ENCODE measurements at places on chromosomes 2 and 18.

- no peak for DNase-seq
These were observed 213.6 kb downstream of the ATAD2B start for GRCh38 chr2:23713351-23713750.

DNA sequence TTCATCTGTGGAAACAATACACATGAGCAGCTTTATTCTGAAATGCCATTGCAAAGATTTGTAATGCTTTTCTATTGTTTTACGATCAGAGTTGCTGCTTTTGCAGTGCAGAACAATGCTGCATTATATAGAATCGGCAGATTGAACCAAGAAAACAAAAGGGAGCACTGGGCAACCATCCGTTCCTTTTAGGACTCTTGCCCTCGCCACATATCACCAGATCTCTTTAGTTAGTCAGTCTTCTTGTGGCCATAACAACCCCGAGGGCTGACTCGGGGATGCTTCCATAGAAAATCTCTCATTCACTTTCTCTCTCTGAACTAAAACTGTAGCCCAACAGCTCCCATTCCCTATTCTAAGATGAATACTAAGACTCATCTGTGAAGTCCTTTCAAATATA lies 340.4 kb downstream of the NRXN1 start:
- DNase-seq: no peak

- DNase-seq: no peak
These were observed 7.5 kb upstream of the RNF144A start for GRCh38 chr2:6909431-6910385.

- DNase-seq: no peak
These were observed 373.3 kb downstream of the IRS1 start for GRCh38 chr2:226426292-226426736.

GRCh38 chr2:197261808-197262226 lies 48.8 kb downstream of the ANKRD44 start:
- no peak for DNase-seq

DNA sequence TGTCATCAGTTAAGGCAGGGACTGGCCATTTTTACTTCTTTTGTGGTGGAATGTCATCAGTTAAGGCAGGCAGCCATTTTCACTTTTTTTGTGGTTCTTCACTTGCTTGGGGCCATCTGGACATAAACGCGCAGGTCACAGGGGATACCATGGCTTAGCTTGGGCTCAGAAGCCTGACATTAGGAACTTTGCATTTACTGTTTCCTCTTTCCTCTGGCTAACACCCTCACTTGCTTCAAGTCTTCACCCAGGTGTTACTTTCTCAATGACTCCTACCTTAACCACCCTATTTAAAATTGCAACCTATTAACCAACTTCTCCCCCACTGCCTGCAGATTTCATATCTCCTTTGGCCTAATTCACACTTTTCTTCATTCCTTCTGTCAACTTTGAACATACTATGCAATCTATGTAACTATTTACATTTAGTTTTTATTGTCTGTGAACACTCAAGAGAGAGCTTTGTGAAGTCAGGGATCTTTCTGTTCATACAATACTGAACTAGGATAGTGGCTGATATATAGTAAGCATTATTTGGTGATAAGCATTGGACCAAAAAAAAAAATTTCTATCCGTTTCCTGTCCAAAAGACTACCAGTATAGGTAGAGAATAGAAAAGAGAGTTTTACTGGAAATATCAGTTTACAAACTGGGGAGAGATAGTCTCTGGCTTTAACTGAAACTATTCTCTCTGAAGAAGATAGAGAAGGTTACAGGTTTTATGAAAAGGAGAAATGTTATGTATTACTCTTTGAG lies 600.1 kb upstream of the ZNF804A start:
- no peak for DNase-seq

DNA sequence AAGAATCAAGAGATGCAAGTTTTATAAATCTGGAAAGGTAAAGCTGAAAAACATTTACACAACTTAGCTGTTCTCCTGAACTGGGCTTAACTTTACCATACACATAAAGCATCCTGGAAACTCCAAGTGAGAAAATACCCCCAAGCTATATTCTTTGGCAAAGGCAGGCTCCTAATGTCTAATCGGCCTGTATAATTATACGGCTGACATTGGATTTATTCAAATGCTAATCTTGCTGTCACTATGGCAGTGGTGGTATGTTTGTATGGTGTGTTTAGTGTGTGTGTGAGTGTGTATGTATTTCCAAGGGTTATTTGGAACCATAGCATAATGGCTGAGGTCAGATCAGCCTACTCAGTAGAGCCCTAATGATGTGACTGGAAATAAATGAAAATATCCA lies 1031.8 kb upstream of the ZEB2 start:
- no peak for DNase-seq

DNA sequence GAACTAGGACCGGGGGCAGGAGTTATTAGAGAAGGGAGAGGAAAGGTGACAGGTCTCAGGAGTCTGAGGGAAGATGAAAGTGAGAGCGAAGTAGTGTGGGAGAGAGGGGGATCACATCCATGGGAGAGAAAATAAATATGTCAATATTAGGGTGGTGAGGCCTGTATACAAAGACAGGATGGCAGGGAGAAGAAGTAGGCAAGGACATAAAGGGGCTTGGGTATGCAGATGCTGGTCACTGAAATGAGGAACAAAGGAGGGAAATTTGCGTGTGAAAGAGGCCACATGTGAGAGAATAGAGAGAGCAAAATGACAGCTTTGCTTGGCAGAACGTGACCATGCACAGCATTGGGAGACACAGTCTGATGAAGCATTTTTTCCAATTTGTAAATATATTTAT lies 13.6 kb downstream of the METAP1D start:
- no peak for DNase-seq

GRCh38 chr2:41735006-41735405 lies 312.8 kb upstream of the PKDCC start:
- DNase-seq: no peak

GRCh38 chr2:144320491-144320890 lies 199.4 kb downstream of the ZEB2 start:
- DNase-seq: no peak

GRCh38 chr2:181790716-181791649 lies 100.5 kb upstream of the ITPRID2 start:
- DNase-seq: no peak

GRCh38 chr2:163698857-163699256 lies 37.0 kb downstream of the FIGN start:
- DNase-seq: no peak
